ENCODE measurements at places on chromosomes 2 and 18.
A peak's percentile ranks its signal among the peaks of the same experiment; 100 is the strongest.

DNA sequence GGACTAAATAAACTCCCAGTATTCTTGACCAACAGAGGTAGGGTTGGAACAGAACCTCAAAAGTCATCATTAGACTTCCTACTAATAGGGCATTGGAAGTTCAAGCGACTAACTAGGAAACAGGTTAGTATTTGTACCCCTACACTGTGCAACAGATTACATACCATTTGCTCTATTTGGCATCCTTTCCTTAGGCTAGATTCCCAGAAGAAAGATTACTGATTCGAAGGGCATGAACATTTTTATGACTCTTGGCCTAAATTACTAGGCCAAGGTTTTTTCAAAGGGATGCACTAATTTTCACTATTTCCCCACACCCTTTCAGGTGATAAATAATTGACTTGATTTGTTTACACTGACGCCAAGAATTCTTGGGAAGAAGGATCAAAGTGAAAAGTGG is 104.8 kb upstream of the CYP1B1 start:
- no peak for DNase-seq

GRCh38 chr2:65353927-65354326 is 78.5 kb downstream of the SPRED2 start:
- no peak for DNase-seq

GRCh38 chr2:240708457-240708856 is 16.8 kb downstream of the AQP12A start:
- no peak for DNase-seq

GRCh38 chr2:62568983-62569837 is 63.2 kb upstream of the TMEM17 start:
- DNase-seq = no peak

DNA sequence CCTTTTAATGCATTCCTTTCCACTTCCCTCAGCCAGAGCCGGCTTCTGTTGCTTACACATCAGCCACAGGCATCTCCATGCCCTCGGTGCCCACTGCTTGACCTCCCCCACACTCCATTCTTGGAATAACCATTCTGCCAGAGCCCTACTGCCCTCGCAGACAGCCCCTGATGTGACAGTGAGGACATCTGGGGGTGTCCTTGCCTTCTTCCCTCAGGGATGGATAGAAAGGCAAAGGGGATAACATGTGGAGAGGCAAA is 6.4 kb upstream of the NPPC start:
- DNase-seq = no peak

DNA sequence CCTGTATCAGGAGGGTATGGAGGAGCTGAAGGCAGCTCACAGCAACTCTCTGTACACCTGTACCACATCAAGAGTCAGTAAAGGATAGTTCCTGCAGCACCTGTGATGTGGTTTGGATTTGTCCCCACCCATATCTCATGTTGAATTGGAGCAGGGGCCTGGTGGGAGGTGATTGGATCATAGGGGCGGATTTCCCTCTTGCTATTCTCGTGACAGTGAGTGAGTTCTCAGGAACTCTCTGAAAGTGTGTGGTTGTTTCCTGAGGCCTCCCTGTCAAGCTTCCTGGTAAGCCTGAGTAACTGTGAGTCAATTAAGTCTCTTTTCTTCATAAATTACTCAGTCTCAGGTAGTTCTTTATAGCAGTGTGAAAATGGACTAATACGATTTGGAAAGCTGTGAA is 28.9 kb downstream of the OSBPL1A start:
- DNase-seq = peak; percentile 17

- DNase-seq = no peak
Observed at GRCh38 chr2:127622561-127623387, 23.2 kb upstream of the GPR17 start.

DNA sequence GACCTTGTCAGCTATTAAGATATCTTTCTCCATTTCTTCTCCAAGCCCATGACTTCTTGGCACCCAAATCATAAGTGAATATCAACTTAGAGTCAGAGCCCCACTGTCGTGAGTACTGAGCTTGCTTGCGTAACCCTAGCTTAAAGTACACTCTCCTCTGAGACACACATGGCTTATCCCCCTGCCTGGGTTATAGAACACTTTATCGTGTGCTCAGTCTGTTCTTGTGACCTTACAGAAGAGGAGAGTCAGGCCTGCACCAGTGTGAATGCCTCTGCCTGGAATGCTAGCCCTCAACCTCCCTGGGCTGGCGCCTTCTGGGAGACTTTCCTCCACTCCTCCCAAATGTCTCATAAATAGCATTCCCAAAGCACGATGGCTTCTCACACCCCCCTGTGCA is 79.3 kb downstream of the CEP192 start:
- DNase-seq = no peak

DNA sequence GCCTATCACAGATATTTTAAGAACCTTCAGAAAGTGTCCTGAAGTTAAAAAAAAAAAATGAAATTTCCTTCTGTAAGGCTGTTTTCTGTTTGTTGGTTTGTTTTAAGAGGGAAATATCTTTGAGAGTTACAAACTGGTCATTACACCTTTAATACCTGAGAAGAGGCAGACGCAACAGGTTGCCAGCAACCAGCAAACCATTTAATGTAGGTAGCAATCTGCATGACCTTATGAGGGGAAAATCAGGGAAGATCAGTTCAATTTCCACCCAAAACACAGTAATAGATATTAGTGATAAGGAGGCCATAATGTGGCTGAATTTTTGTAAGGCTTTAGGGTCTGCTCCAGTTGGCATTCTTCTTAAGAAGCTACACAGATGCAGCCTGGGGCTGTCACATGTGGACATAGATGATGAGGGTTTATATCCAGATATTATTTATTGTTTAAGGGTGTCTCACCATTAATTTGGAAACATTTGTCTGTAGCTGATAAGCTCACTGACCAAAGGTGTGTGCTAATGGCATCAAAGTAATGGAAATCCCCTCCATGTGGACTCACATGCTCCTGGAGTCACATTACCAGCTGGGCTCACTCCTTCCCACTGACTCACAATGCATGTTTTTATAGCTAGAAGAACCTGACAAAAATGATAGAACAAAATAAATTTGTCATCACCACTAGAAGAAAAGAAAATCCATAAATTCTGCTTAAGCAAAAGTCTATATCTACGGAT is 83.5 kb upstream of the DTNA start:
- DNase-seq = no peak

GRCh38 chr2:216215658-216216390 is 106.7 kb downstream of the XRCC5 start:
- no peak for DNase-seq

DNA sequence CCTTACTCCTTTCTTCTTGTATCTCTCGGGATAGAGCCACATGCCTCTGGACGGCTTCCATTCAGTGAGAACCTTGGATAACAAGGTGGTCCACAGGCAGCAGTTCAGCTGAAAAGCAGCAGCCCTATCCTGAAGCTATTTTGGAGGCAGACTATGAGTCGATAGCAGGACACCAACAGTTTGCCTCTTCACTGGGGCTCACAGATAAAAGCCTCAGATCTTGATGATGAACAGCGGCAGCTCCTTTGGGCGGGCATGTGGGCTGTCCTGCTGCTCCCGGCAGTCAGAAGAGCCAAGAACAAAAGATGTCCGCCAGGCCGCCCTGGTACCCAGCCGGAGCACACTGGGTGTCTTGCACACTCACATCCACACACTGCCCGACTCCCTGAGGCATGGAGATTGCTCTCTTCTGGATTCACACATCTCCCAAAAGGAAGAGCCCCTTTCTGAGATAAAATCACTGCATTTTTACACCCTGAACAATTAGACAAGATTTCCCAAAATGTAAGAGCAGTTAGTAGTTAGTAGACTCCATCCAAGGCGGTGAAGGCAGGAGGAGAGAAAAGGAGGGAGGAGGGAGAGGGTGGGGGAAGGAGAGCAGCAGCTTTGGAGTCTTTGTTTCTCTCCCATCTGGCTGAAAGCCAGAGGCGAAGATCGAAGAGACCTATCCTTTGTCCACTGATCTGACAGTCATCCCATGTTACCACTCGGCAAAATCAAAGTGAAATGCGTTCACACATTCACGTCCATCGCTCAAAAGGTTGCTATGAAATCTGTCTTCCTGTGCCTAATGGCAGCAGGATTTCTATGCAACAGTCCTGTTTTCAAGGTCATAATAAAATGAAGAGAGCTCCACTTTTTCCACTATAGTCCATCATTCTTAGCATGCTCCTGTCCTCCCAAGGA is 90.1 kb upstream of the KLF7 start:
- no peak for DNase-seq

DNA sequence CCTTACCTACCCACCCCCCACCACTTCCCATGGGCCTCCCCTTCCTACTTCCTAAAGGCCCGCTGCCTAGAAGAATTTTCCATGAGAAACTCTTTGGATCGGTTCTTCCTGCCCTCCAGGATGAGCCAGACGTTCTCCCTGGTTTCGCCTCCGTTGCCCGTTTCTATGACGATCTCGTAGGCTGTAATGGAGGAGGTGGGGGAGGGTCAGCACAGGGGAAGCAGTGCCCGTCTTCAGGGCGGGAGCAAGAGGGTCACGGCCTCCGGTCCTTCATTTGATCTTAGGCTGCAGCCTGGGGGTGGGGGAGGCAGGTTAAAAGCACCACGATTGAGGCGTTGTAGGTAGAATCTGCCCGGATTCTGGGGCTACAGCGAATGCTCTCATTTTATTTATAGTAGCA is 172.0 kb downstream of the LOXHD1 start:
- no peak for DNase-seq

DNA sequence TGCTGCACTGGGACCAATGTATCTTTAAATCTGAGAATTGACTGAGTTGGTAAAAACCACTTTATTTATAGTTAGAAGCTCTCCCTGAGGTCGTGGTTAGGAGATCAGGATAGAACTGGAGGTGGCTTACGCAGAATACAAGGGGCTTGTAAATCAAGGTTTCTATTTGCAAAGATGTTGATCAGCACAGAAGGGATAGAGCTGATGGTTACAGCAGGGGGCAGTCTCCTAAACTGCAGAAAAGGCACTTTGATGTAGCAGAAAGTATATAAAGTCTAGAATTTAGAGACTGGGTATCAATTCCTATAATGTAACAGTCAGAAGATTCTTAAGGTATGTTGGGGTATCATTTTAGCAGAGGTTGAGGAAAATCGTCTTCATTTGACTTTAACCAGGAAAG is 25.2 kb upstream of the ACVR1 start:
- no peak for DNase-seq

DNA sequence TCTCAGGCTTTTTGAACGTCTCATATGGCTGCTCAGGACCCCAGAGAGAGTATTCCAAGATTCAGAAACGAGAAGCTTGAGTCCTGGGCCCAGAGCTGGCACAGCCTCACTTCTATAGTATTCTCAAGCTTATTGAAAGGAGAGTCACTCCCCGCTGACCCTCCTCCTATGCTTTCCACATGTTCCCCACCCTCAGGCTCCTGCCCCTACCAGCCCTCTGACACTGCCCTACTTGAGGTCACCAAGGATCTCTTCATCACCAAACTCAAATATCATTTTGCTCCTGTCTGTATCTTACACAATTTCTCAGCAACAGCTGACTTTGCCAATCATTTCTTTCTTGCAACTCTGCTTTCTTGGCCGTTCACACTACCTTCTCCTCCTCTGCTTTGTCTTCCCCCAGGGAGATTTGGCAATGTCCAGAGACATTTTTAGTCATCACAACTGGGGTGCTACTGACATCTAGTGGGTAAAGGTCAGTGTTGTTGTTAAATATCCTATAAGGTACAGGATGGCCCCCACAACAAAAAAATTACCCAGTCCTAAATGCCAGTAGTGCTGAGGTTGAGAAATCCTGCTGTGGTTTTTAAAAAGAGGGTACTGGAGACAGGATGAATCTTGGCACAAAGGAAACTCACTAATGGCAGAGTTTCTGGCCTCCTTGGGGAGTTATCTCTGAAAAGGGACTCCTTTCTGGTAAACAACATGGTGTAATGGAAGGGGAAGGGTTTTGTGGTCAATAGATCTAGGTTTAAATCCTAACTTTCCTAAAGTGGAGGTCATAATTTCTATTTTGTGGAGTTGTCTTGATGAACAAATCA is 26.9 kb upstream of the INSIG2 start:
- no peak for DNase-seq

DNA sequence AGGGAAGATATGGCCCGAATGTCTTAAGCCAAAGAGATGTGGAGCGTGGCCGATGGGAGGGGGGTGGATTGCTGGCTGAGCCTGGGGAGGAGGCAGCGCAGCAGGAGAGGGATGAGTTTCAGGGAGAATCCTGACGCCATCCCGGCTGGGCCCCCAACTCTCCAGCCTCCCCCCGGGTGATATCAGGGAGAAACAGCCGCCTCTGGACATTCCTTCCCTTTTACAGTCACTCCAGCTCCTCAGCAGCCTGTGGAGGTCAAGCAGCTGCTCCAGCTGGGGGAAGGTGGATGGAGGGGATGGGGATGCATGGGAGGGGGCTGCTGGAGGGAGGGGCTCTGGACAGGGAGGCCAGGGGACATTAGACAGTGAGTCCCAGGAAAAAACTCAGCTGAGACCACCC is 9.5 kb upstream of the DES start:
- no peak for DNase-seq

DNA sequence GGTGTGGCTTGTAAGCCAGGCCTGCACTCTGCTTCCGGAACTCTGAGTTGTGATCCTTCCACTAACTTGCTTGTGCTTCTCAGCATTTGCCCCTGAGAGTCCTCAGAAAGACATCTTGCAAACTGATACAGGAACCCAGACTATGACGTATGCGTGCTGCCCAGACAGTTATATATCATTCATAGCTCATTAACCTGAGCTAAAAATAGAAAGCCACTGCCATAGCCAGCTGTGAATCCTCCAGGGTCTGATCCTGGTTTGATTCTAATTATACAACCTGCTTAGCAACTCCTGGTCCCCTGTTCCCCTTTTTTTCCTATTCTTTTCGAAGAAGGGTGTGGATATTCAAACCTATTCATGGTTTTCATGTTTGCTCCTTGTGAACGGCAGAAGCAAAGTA is 63.7 kb downstream of the MARCHF4 start:
- no peak for DNase-seq

DNA sequence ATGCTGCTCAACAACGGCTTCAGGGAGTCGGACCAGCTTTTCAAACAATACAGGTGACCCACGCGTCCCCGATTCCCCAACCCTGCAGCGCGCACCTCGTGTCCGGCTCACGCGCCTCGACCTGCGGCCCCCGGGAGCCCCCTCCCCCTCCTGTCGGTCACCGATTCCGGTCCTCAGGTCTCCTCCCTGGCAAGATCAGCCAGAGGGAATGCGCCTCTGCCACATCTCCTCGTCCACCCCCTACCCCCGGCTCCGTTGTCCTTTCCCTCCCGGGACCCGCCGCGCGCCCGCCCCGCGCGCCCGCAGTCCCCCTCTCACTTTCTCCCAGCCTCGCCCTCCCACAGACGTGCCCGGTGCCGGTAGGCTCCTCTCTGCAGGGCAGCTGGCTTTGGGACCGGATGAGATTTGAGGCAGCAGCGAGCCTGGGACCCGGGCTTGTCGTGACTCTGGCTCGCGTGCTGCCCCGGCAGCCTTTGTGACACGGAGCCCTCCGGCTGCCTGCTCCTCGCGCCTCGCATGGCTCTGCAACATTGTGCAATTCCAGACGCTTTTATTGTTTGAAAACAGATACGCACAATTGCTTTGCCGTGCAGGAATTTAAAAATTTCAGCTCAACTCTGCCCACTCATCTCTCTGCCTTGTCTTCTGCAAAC is 558 bp downstream of the TTC39C start:
- DNase-seq = peak; percentile 28

Data from stimulated activated naive B cell treated with anti-CD40 and anti-IgM and Interleukin-4, amounts not matched to agents 10 μg/mL and 1 μg/mL and 100 μg/mL, for 72 hours (primary cell).